ENCODE measurements at places on chromosomes 3 and 15. TPM values are rescaled to one million over a fixed set of nuclear protein-coding genes. Genes with fewer than 3 reads are reported as not detected.

FHIT gene
- 9.7 TPM for total RNA-seq

C3orf20 gene
- 0.23 TPM for total RNA-seq

LIPC gene
- 0.60 TPM for total RNA-seq

GOLGA8R gene
- total RNA-seq = 3.5 TPM

CATSPER2 gene
- total RNA-seq = 4.7 TPM

TMEM41A gene
- total RNA-seq = 21.4 TPM

C2CD4B gene
- total RNA-seq = 0.40 TPM

CADM2 gene
- not detected for total RNA-seq

HEMK1 gene
- total RNA-seq = 49.6 TPM

FBXL2 gene
- total RNA-seq = not detected

SLC22A14 gene
- total RNA-seq = not detected

CACNA1D gene
- total RNA-seq = 2.5 TPM

CHL1 gene
- not detected for total RNA-seq

DUOX1 gene
- 0.08 TPM for total RNA-seq

UBAP1L gene
- 3.3 TPM for total RNA-seq

ZKSCAN7 gene
- total RNA-seq = 0.60 TPM

SPESP1 gene
- 1.1 TPM for total RNA-seq

PLCB2 gene
- total RNA-seq = 140 TPM

IREB2 gene
- 61.5 TPM for total RNA-seq

GP5 gene
- 1.3 TPM for total RNA-seq
